ENCODE measurements at places on chromosomes 1 and 21. TPM values are rescaled to one million over a fixed set of nuclear protein-coding genes. Genes with fewer than 3 reads are reported as not detected.

The DTL gene
- 1.8 TPM for total RNA-seq

The NBPF10 gene
- total RNA-seq: 7.2 TPM

The OR2AK2 gene
- total RNA-seq: not detected

The POTED gene
- total RNA-seq: not detected

The RGL1 gene
- 19.4 TPM for total RNA-seq

The SH2D1B gene
- total RNA-seq: not detected

The CFHR5 gene
- total RNA-seq: not detected

The TMEM240 gene
- total RNA-seq: 2.9 TPM

The TAF1A gene
- 12.5 TPM for total RNA-seq

The E2F2 gene
- total RNA-seq: under 0.01 TPM

The NSUN4 gene
- 10.7 TPM for total RNA-seq

The RNU1-2 gene
- under 0.01 TPM for total RNA-seq

The C1orf115 gene
- total RNA-seq: 0.30 TPM

The DDAH1 gene
- 41.3 TPM for total RNA-seq

The ITLN2 gene
- not detected for total RNA-seq

The NCDN gene
- 42.5 TPM for total RNA-seq

The RGSL1 gene
- total RNA-seq: not detected
